T-helper 2 cell (primary cell): ENCODE measurements at places on chromosomes 4 and X.

DNA sequence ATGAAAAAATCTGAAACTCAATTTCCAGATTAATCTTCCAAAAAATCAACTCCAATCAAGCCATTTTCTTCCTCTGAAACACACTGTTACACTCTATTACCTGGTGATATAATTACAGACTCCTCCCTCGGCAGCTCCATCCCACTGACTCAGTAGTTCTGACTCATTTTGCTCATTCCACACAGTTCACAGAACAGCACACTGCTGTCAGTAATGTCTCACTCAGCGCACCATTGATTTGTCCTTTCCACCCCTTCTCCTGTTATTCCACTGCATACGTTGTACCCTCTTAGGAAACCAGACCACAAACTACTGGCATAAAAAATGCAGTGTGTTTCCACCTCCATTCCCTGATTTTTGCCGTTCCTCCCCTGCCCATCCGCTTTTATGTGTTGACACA is 212.7 kb downstream of the SLIT2 start:
- DNase-seq: no peak

- DNase-seq: no peak
These were observed 206.4 kb downstream of the LDB2 start for GRCh38 chr4:16692046-16692445.

GRCh38 chrX:18674417-18674787 is 2.5 kb upstream of the RS1 start:
- peak; percentile 5 for DNase-seq

DNA sequence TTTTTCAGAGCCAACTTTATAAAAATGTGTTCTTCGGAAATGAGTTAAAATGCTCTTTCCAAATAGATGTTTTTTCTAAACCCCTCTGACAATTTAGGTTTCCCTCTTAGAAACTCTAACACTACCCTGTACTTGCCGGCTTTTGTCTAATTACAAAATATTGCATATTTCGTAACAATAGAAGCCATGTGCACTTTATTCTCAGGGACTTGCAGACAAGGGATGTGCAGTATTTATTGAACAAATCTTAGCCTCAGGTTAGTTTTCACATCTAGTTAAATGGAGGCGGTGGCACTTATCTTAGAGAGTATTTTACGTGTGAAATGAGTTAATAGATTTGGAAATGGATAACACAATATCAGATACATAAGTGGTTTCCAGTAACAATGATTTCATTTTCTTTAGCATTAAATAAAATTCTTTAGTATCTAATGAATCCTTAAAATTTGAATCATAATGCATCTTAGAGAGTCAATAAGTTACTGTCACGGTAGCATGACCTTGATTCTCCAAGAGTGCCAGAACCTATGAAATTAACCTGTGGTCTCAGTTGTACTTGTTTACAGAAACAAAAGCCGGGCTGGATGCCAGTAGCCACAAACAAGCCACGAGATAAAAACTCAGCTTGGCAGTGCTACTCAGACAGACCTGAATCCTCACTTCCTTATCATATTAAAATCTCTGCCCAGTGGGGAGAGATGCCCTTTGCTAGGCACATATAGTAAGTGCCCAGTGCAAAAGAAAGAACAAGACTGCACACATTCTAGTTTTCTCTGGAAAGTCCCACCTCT is 772 bp upstream of the PABPC4L start:
- no peak for DNase-seq

GRCh38 chr4:36230534-36230933 is 13.8 kb downstream of the ARAP2 start:
- DNase-seq: no peak

GRCh38 chrX:53135581-53135980 is 41.6 kb downstream of the KANTR start:
- no peak for DNase-seq

GRCh38 chrX:98380556-98380955 is 1496.8 kb downstream of the RPA4 start:
- DNase-seq: no peak

- no peak for DNase-seq
These were observed 94.9 kb downstream of the HDAC8 start for GRCh38 chrX:72477781-72478181.

GRCh38 chrX:108025376-108025775 is 19.5 kb upstream of the VSIG1 start:
- no peak for DNase-seq

DNA sequence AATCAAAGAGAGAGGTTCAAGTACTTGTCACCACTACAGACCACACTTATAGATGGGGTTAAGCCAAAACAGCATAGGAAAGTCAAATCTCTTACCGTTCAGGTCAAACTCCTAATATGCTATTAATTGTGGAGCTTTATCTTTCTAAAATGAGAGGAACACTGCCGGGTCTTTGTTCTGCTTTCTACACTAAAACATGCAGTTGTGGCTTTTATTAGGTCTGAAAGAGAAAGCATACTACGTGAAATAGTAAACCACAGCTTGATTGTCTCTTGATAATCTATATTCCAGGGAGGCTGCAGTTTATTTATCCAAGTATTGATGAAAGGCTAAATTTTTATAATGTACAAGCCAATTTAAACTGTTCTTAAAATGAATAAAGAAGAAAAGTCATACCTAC is 12.3 kb upstream of the INPP4B start:
- no peak for DNase-seq

DNA sequence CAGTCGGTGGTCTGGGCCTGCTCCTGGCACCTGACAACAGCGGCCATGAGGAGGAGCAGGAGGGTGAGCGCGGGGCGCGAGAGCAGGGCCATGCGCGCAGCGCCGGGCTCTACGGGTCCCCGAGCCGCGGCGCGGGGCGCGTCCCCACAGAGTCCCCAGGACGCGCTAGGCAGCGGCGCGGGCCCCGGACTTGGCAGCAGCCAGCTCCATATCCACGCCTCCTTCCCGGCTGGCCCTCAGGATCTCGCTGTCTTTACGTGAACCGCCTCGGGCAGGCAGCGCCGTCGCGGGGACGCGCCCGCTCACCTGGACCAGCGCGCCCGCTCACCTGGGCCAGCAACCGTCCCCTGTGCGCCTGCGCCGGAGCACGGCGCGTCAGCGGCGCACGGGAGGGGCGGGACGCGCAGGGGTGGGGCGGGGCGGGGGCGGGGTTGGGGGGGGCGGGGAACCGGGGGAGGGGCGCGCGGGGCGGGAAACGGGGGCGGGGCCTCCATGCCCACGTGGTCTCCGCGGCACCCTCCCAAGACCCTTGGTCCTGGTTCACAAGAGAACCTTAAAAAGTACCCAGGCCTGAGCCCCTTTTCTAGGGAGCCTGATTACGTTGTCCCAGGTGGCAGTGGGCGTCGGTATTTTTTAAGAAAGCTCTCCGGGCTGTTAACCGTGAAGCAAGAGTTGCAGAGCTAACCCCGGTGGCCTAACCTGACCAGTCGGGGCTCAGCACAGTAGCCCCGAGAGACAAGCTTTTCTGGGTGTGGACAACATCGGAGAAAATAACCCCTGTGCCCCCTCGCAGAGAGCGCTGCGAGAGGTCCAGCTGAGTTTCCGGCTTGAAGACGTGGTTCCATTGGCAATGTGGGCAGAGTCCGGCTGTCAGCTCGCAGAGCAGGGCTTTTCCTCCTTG is at the start of gene PLA2G12A:
PLA2G12A (minus strand) TSS at position 353 of the 901 bp plus-strand sequence; CDS start at position 92, 261 bp downstream.
- peak; percentile 81 for DNase-seq

GRCh38 chr4:13678186-13678924 is 50.8 kb upstream of the BOD1L1 start:
- no peak for DNase-seq

DNA sequence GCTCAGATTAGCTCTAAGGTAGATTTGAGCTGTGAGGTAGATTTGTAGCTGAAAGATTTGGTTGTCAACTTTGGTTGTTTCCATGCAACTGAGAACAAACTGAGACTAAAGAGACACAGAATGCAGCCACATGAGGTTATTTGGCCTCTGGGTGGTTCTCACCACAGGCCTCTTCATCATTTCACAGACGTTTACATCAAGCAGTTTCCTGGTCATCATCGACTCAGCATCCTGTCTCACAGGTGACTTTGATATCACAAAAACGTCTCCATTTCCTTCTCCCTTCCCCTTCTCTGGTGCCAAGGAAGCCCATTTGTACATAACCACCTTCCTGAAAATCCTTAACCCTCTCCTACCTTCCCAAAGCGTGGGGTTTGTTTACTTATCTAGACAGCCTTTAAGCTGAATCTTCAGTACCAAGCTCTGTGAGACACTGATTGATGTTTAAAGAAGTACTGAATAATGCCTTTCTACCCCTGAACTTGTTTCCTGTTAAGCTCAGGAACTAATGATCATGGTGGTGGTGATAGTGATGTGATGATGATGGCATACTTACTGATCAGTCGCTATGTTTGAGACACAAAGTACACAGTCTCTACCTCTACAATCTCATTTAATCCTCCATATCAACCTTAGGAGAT is 81.9 kb downstream of the FAM114A1 start:
- DNase-seq: no peak

DNA sequence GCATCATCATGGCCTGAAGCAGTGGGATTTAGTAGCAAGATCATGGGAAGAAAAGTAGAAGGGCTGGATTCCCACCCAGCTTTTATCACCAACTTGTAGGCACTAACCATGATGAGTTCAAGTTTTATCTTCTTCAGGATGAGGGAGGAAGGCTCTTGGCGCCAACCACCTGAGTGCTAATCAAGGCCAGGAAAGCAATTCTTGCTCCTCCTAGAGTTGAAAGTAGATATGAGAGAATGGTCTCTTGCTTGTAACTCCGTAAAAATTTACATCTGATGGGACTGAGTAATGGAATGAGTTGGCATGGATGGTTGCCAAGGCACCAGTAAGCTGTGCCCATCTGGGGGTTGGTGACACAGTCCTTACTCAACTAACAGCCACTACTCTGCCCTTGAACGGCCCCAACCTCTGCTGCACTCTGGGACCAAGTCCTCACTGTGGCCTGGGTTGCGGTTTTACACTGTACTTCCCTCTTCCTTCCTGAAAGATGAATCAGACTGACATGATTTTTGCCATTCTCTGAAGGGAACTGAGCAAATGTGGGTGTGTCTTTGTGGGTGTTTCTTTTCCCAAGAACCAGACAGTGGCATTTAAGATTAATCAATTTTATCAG is 39.4 kb upstream of the NDP start:
- no peak for DNase-seq

DNA sequence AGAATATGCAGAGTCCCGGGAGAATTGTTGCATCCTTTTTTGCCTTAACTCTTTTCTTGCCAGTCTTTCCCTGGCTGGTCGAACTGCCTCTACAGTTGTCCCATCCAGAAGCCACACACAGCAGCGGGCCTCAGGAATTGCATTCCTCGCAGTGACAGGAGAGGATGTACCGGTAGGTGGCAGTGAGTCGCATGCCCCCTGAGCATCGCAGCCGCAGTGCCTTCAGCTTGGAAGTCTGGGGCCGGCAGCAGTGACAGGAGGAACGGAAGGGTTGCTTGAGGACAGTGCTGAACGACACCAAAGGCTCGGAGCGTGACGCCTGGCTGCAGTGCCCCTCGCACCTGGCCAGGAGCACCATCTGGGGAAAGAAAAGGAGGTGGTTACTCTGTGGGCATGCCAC is 23.5 kb downstream of the NDP start:
- DNase-seq: peak; percentile 54

DNA sequence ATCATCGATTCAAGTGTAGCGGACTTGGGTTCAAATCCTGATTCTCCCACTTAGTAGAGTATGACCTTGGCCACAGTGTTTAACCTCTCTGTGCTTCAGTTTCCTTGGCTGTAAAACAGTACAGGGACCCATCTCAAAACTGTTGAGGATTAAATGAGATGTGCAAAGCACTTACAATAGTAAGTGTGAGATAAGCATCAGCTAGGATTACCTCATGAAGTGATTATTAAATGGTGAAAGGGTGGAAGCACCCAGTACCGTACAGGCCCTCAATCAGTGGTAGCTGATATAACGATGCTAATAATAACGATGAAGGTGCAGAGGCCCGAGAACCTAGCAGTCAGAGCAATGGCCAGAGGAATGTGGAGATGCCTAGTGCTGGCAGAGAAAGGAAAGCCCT is 45.1 kb downstream of the PRPS1 start:
- no peak for DNase-seq

GRCh38 chr4:77994194-77994721 is 62.9 kb upstream of the FRAS1 start:
- DNase-seq: no peak

DNA sequence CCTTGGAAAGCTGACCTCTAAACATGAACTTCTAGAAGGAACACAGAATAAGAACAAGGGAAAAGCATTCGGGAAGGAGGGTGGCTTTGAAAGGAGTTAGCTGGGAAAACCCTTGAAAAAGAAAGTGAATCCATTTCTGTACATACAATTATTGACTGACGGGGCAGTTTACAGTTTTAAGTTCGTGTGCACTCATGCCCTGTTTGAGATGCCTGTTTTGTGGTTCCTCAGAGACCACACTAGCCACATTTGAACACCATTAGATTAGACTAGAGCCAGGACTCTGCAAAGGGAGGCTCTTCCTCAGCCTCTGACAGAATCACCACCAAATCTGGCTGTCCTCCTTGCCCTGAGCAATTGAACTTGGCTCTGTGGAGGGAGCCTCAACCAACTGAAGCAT is 158.3 kb downstream of the PALLD start:
- no peak for DNase-seq

DNA sequence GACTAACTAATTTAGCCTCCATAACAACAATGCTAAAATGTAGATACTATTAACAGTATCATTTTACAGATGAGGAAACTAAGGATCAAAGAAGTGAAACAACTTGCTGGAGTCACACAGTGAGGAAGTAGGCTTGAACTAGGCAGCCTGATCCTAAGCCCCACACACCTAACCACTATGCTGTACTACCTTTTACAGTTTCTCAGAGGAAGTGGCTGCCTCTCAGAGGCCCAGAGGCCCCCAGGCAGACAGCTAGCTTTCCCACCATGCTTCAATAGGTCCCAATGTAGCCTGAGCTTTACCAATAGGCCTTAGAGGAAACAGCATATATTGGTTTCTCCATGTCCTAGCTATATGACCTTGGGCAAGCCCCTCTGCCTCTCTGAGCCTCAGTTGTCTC is 69.4 kb upstream of the PJA1 start:
- no peak for DNase-seq

DNA sequence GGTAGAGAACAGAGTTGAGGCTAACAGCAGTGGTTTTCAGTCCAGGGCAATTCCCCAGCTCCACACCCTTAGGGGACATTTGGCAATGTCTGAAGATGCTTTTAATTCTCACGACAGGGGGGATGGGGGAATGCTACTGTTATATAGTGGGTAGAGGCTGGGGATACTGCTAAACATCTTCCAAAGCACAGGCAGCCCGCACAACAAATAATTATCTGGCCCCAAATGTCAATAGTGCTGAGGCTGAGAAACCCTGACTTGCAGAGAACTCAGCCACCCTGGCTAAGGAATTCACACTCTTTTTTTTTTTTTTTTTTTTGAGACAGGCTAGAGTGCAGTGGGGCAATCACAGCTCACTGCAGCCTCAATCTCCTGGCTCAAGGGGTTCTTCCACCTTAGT is 60.6 kb downstream of the POLR2B start:
- DNase-seq: no peak
